Activated CD4-positive, alpha-beta T cell treated with anti-CD3 and anti-CD28 coated beads, Interleukin-2, amount 50 U/mL, for 1 hour (primary cell): ENCODE measurements at places on chromosomes 5 and 9.

DNA sequence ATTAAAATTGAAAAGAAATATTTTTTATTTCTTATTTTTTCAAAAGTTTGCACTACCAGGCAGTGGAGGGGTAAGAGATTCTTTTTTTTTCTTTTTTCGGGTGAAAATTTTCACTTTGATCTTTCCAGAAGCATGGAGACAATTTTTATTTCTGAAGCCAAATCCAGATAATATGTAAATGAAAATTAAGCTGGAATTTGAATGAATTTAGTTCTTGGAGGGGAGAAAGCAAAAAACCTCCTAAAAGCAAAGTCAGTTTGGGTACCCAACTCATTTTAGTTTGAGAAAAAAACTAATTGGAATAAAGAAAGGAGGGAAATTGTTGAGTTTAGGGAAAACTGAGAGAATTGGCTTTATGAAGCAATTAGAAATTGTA, 872 bp downstream of the ZNF618 start:
- DNase-seq = no peak

- DNase-seq = no peak
Observed at GRCh38 chr5:93995126-93995621, 253.8 kb upstream of the POU5F2 start.

GRCh38 chr9:124698265-124698664, 72.8 kb downstream of the NR6A1 start:
- no peak for DNase-seq

DNA sequence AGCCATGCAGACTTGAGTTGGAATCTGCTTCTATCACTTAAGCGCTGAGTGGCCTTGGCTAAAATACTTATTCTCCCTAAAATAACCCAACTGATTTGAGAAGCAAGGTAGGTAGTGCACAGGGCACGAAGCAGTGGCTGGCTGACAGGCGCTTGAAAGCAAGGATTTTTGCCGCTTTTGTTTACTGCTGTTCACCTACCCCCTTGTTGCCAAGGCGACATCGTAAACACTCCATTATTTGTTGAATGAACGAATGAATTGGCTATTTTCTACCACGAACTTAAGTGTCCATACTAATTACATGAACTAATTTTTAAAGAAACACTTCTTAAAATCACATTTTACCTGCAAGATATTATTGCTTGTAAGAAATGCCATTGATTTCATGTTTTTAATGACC, 98.0 kb downstream of the ANKH start:
- DNase-seq = no peak

DNA sequence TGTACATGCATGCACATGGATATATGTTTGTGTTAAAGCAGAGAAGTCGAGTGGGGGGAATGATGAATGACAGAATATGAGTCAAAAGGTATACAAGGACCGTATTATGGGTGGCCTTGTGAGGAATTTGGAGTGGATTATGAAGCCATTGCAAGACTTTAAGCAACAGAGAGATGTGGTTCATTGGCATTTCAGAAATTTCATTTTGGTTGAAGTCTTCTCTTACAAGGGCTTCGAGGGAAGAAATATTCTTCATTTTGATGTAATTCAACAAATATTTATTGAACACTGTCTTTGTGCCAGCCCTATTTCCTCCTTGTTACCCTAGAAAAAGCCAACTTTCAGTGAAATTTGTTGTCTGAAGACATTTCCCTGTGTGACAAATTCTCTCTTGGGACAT, 83.9 kb upstream of the SLCO6A1 start:
- DNase-seq = no peak
